AG09319 (cell line): ENCODE measurements at places on chromosomes 2 and 18.

DNA sequence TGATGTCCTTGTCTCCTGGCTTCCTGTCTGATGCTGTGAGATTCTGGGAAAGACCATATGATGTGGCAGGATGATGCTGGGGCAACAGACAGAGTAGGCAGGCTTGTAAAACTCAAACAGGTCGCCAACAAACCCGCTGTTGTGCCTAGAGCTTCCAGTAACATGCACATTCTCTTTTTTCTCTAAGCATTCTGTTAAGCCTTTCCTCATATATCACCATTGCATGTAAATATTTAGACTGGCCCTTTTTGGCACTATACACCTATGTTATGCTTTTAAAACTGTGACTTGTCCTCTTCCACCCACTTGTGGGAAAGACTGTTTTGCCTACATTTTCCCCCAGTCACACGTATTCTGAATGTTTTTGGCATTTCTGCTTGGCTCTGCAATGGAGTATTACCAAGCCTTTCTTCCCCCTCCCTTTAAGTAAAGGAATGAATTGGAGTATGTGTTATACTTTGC lies 250.4 kb upstream of the TANK start:
- no peak for DNase-seq

- no peak for DNase-seq
These were observed 52.0 kb downstream of the ZFP36L2 start for GRCh38 chr2:43174368-43174916.

- DNase-seq: no peak
These were observed 422.5 kb downstream of the METTL4 start for GRCh38 chr18:2148823-2149222.

GRCh38 chr2:129203331-129203730 lies 776.1 kb upstream of the RAB6C start:
- no peak for DNase-seq

GRCh38 chr18:3748086-3748485 lies 298.1 kb downstream of the TGIF1 start:
- no peak for DNase-seq

DNA sequence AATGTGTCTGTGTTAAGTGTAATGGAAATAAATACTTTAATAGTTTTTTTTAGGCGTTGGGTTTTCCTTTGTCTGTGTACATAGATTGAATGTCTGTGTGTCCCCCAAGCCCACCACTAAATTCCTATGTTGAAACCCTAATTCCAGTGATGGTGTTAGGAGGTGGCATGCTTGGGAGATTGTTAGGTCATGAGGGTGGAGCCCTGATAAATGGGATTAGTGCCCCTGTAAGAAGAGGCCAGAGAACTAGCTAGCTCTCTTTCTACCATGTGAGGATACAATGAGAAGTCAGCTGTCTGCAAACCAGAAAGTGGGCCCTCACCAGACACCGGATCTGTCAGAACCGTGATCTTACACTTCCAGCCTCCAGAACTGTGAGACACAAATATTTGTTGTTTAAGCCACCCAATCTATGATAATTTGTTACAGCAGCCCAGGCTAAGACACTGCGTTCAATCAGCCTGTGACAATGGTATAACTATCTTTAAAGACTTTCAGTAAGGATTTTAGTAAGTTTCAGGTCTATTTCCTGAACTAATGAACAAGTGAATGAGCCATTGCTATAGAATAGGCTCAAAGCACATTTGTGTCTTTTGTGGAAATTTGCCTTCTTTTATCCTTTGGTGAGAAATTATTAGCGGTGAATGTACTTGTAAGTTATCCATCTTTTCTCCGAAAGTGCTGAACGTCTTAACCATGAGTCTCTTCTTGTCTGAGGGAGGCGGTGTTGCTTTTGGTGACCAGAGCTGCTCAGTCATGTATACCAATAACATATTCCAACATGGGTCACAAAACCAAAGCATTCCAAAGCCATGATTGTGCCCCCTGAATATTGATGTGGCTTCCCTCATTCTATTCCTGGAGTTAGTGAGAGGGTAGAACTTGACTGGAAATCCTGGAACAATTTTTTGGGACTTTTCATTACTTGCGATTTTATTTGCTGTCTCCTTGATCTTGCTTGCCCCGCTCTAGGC lies 29.6 kb upstream of the IL1R1 start:
- DNase-seq: no peak
